Tibial nerve (tissue), 4 donors: ENCODE measurements at places on chromosomes 7 and 10.

- no peak for DNase-seq
These were observed 121.0 kb upstream of the LANCL2 start for GRCh38 chr7:55244006-55244745.

GRCh38 chr7:23717788-23718187 lies 7.8 kb downstream of the STK31 start:
- no peak for DNase-seq

GRCh38 chr10:42867571-42867970 lies 85.0 kb downstream of the BMS1 start:
- no peak for DNase-seq

DNA sequence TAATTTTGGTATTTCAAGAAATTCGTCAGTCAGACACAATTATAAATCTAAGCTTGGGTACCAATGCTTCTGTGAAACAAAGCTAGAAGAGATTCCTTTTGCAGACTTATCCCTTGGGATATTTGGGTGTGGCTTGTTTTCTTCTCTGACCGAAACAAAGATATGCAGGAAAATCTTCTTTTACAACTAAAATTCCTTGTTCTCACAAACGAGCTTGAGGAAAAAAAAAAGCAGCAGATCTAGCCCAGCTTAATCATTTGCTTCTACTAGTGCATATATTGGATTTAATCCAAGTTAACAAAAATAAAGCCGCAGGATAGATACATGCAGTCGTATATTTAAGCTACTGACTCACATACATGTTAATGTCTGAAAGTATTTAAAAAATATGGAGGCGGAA lies 104.2 kb downstream of the PRTFDC1 start:
- DNase-seq: no peak

GRCh38 chr7:2978408-2978807 lies 65.3 kb downstream of the CARD11 start:
- peak; percentile 30 for DNase-seq

GRCh38 chr10:66862687-66863258 lies 63.1 kb upstream of the LRRTM3 start:
- no peak for DNase-seq

GRCh38 chr10:15045380-15045779 lies 1.6 kb downstream of the OLAH start:
- no peak for DNase-seq

GRCh38 chr7:77266291-77266794 lies 66.7 kb upstream of the FGL2 start:
- DNase-seq: no peak

DNA sequence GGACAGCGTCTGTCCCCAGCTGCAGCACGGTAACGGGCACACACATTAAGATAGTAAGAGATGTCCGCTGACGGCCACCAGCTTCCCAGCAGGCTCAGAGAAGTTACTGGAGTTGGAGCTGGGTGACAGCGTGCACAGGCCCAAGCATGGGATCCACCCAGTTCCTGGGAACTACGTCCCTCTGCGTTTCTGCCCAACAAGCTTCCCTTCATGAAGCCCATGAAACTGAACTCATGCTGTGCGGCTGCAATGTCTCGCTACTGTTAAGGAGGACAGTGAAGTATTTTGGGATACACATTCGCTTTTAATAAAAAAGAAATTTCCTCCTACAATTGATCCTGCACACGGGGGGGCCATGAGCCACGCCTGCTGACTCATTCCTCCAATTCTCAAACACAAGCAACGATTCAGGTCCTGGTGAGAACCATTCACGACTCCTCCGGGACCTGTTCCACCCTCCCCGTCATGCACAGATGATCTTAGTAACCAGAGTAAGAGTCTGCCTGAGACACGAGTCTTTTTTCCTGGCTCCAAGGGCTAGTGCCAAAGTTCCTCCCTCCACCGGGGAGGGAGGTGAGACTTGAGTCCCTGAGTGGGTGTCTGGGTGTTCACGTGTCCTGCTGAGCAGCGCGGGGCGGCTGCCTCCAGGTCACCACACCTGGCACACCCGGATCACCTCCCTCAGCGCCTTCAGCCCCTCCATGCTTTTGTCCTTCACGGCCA lies 2.6 kb downstream of the PSMG3 start:
- DNase-seq: peak; percentile 66

GRCh38 chr7:71860572-71860971 lies 551.6 kb downstream of the CALN1 start:
- no peak for DNase-seq
